CD4-positive, alpha-beta memory T cell (primary cell): ENCODE measurements at places on chromosomes 3 and 15. TPM values are rescaled to one million over a fixed set of nuclear protein-coding genes. Genes with fewer than 3 reads are reported as not detected.
A peak's percentile ranks its signal among the peaks of the same experiment; 100 is the strongest.

Gene CLDND1
- total RNA-seq: 431 TPM

GRCh38 chr15:81469154-81469553 lies 95.1 kb upstream of the TMC3 start:
- DNase-seq: no peak

GRCh38 chr15:64430000-64430735 lies 30.2 kb upstream of the ZNF609 start:
- DNase-seq: peak; percentile 78

- no peak for DNase-seq
These were observed 122.0 kb upstream of the MELTF start for GRCh38 chr3:197151580-197151979.

DNA sequence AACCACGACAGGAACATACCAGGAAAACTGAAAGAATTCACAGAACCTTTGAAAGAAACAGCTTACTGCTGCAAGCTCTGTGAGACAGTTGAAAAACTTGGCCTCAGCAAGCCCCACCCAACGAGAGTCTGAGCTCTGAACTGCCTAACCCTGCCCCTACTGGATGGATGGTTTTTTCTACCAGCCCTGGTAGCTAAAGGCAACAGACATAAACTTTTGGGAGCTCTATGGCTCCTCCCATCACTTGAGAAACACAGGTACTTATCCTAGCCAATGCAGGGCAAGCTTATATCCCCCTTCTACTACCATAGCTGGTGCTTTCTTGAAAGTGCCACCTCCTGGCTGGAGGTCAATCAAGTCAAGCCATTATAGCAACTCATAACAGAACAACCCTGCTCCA lies 471.8 kb downstream of the GRM7 start:
- DNase-seq: no peak

Gene GPR156
- not detected for total RNA-seq

- no peak for DNase-seq
These were observed 209.5 kb downstream of the PLOD2 start for GRCh38 chr3:145951441-145951840.

DNA sequence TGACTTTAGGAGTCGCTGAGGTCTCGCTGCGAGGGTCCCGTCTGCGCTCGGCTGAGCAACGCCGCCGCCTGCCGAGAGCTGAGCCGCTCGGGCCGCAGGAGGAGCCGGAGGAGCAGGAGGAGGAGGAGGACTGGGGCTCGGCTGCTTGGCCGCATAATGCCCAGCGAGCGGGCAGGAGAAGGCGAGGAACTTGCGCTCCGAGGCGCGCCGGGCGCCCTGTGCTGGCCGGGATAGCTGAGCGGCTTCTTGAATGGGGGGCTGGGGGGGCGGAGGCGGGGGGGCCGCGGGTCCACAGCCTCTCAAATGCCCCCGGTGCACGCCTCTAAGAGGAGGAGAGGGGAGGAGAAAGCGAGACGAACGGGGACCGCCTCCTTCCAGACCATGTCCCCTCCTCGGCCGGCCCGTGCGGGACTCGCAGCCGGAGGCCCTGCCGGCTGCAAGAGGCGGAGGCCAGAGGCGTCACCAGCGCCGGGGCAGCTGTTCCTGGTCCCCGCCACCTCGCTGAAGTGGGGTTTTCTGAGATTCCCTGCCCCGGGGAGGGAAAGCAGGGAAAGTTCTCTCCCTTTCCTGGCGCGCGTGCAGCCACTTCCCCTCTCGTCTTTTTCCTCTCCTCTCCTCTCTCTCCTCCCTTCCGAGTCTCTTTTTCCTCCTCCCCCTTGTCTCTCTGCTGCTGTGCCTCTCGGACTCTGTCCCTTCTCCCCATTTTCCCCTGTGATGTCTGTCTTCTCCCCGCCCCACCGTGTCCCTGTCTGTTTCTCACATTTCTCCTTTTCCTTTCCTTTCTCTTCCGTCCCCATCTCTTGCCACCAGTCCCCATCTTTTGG lies at the start of gene ADAMTS9:
TSS of gene ADAMTS9 (minus strand) at position 220 of the 824 bp plus-strand sequence. CDS start 343 bp downstream, outside the sequence.
- DNase-seq: no peak

Gene SLC27A2
- total RNA-seq: 0.75 TPM

DNA sequence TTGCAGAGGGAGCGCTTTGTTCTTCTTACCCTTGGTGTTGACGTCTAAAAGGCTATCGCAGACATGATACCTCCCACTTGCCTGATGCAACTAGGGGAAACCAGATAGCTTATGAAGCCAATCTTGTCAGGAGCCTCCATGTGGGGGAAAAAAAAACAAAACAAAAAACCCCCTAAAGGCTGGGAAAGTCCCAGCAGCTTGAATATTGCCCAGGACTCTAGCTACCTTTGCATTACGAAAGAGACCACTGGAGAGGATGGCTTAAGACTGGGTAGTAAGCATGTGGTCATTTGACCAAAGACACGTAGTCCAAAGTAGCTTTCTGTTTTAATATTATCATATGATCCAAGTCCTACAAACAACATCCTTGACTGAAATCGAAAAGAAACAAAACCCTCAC lies 120.7 kb upstream of the WNT5A start:
- DNase-seq: no peak
